GM04504 (cell line): ENCODE measurements at places on chromosomes 2 and 18.
A peak's percentile ranks its signal among the peaks of the same experiment; 100 is the strongest.

DNA sequence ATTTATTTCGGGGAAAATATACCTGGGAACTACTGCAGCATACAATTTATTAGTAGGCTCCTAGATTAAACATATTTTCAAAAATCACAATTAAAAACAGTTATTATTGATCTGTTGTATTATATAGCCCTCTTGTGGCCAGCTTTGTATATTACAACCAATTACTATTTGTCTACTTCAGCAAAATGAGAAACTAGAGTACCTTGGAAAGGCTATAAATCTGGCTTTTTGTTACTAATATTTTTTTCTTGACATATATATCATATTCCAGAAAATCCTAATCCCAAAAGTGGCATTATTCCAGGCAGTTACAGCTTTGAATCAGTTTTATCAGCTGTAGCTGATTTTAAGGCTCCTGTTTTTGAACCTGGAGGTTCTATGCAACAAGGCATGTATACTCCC lies 101.2 kb downstream of the UBR3 start:
- peak; percentile 10 for DNase-seq

- DNase-seq: no peak
Measured at GRCh38 chr2:48251437-48252148, 278.4 kb upstream of the STON1 start.

GRCh38 chr2:36741188-36741837 lies 44.8 kb downstream of the VIT start:
- DNase-seq: no peak

DNA sequence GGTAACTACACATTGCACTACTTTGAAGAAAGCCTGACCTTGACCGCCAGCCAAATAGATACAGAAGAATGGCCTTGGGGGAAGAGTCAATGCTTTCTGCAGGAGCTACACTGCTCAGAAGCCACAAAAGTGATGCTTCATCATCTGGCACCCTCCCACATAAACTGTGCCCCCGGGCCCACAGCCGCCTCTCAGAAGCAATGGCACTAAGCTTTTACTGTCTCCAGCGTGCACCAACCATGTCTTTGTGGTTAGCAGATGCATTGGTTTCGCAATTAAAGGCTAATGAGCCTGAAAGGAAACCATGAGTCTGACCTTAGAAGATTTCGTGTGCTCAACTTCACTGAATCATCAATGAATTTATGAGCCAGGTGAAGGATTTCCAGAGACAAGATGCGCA lies 209.4 kb upstream of the TRIB2 start:
- peak; percentile 88 for DNase-seq

DNA sequence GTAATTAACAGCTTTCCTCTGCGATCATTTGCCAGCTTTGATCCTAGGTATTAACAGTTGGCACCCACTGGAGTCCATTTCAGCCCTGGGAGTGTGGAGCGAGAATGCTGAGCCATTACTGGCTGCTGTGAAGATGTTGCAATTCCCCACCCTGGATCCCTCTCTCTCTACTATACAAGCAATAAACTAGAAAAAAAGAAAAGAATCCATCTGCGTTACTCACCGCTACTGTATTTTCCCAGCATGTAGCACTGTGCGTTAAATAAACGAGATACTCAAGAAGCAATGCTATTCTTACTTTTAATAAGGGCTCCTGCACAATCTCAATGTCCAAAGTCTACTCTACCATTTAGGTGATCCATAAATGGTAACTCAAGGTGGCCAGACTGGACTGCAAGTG lies 8.5 kb downstream of the RTTN start:
- DNase-seq: no peak

- no peak for DNase-seq
Measured at GRCh38 chr18:37443325-37444055, 122.1 kb downstream of the CELF4 start.

GRCh38 chr2:129004485-129004884 lies 685.8 kb upstream of the HS6ST1 start:
- no peak for DNase-seq

DNA sequence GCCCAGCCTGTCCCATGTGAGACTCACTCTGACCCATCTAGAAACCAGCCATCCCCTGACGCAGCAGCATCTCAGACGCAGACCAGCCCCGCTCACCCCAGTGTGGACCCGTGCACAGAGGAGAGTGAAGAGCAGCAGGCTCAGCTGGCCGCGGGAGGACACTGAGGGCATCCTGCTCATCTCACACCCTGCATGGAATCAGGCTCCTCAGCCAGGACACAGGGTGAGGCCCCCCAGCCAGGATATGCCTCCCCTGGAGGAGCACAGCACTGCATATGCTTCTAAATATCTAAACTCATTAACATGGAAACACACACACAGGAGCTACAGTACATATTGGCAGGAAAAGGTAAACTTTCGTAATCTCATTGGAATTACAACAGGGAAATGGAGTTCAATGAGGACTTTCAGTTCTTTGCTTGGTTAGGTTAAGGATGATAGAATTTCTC lies 34.4 kb downstream of the NEMP2 start:
- no peak for DNase-seq
